ENCODE measurements at places on chromosomes 6 and 20.

GRCh38 chr6:96624957-96625356, 62.0 kb downstream of the FHL5 start:
- DNase-seq: no peak

- DNase-seq: no peak
Observed at GRCh38 chr6:31775633-31776484, 1.3 kb downstream of the VWA7 start.

DNA sequence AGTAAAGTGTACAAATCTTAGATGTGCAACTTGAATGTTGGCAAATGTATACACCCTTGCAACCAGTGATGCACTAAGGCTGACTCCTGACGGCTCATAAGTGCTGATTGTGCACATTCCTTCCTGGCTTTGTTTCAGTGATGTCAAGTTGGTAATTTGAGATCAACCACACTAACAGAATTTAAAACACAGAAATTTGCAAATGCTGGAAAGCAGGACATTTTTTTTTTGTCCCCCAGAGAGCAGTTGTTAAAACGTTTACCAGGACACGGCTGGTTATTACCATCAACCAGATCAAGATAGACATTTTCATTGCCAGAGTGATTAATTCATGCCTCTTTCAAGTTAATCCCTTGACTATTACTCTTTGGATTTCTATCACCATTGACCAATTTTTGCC, 735.6 kb downstream of the RFPL4B start:
- no peak for DNase-seq

GRCh38 chr6:169998457-169998856, 247.0 kb downstream of the ERMARD start:
- no peak for DNase-seq

GRCh38 chr6:154410619-154411072, 54.0 kb upstream of the IPCEF1 start:
- no peak for DNase-seq

DNA sequence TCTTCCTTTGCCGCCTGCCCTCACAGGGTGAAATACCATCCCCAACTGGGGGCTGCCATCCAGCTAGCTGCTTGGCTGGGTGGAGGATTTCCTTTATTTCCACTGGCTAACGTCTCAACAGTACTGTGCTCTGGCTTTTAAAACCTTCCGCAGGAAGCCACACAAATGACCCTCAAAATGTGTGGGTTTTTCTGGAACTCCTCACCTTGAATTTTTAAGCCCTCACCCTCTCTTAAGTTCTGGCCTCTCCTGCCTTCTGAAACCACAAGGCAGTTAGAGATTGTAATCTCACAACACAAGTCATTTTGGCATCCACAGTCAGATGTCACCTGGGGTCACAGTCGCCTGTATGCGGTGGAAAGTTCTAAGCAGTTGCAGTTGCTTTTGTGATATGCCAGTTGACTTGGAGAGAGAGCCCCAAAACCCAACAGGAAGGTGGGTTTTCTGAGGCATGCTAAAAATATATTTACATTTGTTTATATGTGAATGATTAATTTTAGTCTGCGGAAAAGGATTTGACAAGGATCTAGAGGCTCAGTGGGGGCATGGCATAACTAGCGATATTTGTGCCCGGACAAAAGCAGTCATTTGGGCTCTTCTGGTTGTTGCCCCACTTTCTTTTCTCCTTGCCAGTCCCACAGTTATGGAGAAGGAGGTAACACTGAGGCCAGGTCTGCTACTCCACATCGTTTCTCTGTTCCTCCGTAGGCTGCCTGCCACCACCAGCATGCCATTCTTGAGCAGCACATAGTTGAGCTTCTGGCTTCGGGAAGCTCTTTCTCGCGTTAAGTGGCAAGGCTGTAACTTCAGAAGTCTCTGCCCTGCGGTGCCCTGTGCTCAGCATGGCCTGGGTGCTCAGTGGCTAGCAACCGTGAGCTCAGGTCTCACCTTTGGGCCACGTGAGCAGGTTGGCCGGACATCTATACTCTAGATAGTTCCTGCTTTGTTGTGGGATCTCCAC, 335.3 kb downstream of the CD83 start:
- DNase-seq: no peak

DNA sequence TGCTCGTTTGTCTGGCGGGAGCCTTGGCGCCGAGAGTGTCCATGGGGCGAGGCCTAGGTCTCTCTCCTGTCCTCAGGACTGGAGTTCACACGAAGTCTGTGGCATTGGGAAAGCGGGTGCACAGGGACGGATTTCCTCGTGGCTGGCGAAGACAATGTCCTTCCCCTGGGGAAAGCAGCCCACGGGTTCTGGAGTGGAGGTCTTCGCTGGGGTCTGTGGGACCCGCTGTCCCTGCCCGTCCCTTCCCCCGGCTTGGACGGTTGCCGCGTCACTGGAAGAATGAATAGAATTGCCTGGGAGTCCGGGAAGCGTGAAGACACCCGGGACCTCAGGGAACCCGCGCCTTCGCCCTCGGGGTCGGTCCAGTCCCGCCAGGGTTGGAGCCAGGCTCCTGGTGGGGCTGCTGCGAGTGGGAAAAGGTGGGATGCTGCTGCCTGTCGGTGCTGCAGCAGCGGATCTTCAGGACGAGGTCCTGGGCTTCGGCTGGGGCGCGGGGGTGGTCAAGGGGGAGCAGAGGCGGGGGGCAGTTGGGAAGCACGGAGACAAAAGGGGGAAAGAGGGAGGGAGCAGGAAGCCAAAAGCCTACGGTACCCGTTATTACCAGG, 441.8 kb upstream of the DEFB115 start:
- DNase-seq: no peak

- DNase-seq: no peak
Observed at GRCh38 chr20:48937674-48938073, 16.2 kb downstream of the ARFGEF2 start.

DNA sequence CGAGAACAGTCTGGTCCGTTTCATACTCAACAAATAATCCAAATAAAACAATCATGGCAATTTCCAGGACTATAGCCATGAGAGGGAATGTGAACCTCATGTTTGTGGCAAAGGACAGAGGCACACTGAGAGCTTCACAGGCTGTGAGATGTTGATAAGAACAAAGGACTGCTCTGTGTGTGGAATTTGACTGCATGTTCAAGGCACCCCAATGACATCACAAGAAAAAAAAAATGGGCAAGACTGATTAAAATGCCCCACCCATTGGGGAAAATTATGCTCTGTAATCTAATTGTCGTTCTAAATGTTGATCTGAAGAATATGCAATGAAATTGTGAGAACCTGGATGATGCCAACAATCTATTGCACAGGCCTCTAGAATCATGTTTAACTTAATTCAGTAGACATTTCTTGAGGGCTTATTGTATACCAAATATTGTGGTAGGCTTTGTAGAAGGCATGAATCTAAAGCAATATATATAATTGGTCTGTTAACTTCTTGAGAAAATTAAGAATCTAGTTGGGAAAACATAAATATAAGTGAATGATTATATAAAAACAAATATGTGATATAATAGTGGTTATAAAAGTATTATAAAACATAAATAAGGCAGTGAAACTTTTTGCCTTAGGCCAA, at the start of gene RHAG:
Gene RHAG, minus strand, starts transcription at position 127 of the 637 bp plus-strand sequence. Its CDS starts 27 bp downstream, at position 100.
- DNase-seq: no peak

DNA sequence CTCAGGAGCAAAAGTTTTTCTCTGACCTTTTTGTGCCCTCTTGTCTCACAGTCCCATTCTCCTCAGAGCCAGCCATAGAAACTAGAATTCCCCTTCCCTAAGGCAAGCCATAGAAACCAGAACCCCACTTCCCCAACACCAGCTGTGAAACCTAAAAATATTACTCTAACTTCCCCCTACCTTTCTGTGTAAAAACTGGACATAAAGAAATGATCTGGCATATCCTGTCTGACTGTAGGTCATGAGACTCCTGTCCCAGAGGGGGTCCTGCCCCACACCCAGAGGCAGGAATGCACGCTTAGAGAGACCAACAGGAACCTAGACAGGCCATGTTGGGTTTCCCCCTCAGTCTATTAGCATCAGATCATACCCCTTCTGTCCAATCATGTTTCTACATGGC, 140.6 kb upstream of the SLC22A16 start:
- no peak for DNase-seq

DNA sequence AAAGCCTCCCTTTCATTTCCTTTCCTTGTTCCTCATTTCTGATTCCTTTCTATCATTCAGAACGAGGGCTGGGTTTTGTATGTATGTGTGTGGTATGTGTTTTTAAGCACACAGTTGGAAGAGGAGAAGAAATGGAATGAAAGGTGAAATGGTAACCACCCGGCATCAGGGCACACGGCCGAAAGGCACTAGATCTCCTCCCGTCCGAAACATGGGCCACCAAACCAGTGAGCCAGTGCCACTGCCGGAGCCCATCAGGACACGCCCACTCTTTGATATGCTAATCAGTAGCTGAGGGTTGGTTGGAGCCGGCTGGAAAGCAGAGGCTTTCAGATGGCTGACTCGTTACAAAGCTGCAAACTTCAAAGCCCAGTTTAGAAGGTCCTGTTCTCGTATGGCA, 228.6 kb upstream of the JARID2 start:
- DNase-seq: no peak

- no peak for DNase-seq
Observed at GRCh38 chr20:59146780-59147565, 16.6 kb upstream of the ZNF831 start.

- DNase-seq: no peak
Observed at GRCh38 chr6:1099264-1099663, 212.6 kb upstream of the FOXQ1 start.

DNA sequence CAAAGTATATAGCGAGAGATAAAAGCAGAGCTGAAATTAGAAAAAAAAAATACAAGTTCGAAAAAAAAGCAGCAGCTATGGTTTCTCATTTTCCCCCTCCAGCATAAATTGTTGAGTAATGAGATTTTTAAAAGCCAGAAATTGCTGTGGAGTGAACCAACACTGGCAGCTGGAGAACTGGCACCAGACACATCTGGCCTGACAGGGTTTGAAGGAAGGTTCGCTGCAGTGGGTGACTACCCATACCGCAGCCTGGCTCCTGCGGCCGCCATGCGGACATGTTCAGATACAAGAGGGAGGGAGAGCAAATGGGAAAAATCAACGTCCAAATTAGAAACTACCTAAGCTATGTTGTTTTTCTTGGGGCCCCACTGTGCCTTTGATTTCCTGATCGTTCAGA, 3.3 kb downstream of the APCDD1L start:
- no peak for DNase-seq

GRCh38 chr20:1946762-1947534, 46.9 kb downstream of the PDYN start:
- DNase-seq: no peak

DNA sequence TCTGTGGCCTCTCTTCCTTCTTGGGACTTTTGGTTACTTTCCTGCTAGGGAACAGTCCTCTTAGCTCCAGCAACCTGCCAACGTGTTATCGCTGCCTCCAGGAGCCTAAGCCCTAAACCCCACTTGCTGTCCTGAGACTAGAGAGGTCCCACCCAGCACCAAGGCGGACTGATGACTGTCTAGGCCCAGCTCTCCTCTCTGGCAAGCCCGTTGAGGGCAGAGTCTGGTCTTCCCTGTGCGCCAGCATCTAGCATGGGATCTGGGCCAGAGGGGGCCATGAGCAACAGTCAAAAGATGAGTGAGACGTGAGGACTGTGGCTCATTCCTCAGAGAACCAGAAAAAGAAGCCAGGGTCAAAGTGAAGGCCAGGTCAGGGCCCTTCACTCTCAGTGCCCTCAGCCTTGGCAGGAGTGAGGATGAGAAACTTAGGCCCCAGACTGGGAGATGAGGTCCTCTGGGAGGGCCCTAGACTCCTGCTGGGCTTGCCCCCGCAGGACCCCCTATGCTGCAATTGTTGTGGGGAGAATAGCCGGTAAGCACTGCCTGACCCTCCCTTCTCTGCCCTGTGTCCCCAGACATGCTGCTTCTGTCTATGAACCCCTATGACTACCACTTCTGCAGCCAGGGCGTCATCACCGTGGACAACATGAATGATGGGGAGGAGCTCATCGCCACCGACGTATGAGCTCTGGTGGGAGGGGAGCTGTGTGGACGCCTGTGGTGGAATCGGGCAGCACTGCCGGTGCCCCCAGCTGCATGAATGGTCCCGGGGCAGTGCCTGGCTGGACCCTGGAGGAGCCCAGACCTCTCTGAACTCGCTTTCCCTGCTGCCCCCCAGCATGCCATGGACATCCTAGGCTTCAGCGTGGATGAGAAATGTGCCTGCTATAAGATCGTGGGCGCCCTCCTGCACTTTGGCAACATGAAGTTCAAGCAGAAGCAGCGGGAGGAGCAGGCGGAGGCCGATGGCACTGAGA, 30.9 kb downstream of the MYH7B start:
- DNase-seq: no peak

DNA sequence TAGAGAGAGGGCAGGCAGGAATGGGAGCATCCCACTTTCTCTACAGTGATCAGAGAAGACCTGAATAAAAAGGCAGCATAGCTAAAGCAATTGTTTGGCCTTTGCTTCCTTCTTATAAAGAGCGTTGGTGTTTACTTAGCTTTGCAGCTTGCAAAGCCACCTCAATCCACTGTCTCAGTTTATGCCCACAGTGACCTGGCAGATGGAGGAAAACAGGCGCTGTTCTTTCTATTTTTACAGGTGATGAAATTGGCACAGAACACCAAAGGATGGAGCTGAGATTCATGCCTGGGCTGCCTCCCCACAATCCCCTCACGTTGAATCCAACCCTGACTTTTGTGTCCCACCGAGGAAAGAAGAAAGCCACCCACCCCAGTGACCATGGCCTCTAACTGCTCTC, 130.5 kb downstream of the TTLL2 start:
- DNase-seq: no peak

DNA sequence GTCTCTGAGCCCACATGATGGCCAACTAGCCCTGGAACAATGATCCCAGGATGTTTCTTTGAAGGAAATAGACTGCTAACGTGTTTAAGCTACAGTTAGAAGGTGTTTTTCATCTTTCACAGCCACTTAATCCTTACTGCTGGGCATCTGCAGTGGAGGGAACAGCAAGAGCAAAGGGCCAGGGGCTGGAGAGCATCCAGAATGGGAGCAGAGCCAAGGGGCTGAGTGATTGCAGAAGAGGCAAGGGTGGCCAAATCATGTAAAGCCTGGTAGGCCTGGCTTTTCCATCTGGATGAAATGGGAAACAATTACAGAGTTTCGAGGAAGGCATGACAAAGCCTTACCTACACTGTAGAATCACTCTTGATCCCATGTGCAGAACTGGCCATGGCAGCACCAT, 18.7 kb upstream of the LAMP5 start:
- DNase-seq: no peak

DNA sequence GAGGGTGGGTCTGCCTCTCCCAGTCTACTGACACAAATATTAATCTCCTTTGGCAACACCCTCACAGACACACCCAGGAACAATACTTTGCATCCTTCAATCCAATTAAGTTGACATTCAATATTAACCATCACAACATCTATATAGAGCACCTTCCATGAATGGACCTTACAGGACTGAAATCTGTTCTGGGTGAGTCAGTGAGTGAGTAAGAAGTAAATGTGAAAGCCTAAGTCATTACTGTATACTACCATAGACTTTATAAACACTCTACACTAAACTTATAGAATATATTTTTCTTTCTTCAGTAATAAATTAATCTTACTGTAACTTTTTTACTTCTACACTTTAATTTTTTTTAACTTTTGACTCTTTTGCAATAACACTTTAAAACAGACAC, 993.8 kb upstream of the MAP3K7 start:
- DNase-seq: no peak

All from NCI-H1092 (cell line).